Activated CD4-positive, alpha-beta T cell treated with anti-CD3 and anti-CD28 coated beads, Interleukin-2, amount 50 U/mL, for 48 hours (primary cell): ENCODE measurements at places on chromosomes 13 and 19.
A peak's percentile ranks its signal among the peaks of the same experiment; 100 is the strongest.

DNA sequence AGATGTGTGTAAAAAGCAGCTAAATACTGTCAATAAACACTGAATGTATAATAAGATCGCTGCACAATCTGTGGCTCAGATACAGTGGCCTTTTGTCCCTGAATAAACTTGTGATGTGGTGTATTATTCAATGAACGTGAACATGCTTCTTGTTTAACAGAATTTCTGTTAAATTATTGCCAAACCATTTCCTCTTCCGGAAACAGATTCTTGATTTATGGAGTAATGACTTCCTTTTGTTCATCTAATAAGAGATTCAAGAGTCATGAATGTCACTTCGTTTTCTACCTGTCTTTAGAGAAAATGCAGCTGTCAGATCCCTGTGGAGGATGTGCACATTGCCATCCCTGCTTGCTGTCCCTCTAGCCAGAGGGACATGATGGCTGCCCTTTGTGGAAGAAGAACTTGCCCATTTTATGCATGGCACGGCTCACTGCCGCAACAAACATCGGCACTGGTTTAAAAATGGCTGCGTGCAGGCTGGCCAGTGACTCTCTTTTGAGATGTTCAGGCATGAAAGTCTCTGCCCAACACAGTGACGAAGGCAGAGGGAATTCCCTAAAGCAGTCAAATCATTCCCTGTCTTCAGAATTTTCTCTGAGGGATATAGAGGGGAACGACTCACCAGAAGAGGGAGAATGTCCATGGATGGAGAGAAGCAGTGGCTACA, 3.1 kb upstream of the TNFSF13B start:
- DNase-seq = no peak

- no peak for DNase-seq
These were observed 11.4 kb upstream of the USP12 start for GRCh38 chr13:27182844-27183497.

- DNase-seq = no peak
These were observed 358.1 kb downstream of the MYO16 start for GRCh38 chr13:108987517-108987916.

GRCh38 chr13:81738364-81738763, 1397.4 kb upstream of the SPRY2 start:
- DNase-seq = no peak

DNA sequence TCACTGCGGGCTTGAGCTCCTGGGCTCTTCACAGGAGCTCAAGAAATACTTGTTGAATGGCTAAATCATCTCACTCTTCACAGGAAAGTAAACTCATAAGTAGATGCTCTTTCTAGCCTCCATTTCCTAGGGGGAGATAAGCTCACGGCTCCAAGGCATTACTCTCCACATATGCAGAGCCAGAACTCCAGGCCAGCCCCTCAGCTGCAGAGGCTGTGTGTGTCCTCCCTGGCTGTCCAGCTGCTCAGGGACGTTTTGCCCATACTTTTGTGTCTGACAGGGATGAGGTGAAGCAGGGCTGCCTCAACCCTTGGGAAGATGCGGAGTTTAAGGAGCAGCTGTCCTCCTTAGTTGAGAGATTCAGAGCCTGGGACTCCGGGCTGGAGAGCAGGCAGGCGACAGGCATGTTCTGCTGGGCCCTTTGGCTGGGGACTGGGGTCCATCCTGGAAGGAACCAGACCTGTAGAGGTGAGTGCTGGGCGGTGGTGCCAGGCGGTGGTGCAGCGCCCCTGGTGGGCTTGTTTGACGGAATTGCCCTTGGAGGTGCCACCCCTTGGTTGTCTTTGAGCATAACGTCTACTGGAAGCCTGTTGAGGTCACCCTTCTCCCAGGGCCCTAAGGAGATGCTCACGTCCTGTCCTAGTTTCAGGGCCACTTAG, 20.5 kb upstream of the SLC15A1 start:
- no peak for DNase-seq

- DNase-seq = no peak
These were observed 87.9 kb downstream of the URI1 start for GRCh38 chr19:30029721-30030510.

- DNase-seq = no peak
These were observed 87.9 kb upstream of the WASF3 start for GRCh38 chr13:26469602-26470001.

DNA sequence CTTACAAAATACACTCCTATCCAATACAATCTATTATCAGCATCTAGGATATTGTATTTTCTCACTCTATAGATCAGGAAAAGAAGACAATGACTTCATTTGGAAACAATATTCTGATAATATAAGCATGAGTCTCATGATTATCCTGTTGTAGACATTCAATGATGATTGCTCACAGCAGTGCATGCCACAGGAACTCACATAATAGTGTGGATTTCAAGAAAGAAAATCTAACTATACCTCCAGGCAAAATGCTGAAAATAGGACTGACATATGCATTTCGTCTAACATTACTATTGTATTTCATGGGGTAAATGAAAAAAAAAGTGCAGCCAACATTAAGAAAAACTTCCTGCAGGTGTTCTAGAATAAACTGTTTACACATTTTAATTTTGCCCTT, 122.6 kb downstream of the POSTN start:
- no peak for DNase-seq

DNA sequence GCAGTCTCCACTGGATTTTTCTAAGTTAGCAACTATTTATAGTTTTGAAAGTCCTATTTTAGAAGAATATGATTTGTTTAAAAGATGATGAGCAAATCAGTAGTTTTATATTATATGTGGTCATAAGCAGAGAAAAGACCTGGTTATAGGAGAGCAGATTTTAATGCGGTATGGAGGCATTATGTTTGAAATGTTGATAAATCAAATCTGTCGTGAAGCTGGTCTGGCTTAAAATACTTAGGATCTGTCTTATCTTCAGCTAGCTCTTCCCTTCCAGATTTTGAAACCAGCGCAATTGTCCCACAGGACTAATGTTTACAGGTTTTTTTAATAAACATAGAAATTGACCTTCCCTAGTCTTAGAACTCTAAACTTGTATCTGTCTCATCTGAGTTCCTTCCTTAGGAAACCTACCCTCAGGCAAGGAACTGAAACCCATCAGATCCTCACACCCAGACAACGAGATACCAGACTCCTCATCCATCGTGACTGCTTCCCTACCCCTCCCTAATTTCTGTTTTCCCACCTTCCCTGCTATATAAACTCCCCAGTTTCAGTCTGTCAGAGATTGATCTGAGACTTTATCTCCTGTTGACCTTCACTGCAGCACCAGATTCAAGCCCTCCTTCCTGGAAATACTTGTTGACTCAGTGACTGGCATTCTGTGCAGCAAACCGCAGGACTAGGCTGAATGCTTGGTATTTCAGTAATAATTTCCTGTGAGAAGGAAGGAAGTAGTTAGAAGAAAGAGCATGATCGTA, 37.8 kb upstream of the CXCL17 start:
- peak; percentile 6 for DNase-seq

DNA sequence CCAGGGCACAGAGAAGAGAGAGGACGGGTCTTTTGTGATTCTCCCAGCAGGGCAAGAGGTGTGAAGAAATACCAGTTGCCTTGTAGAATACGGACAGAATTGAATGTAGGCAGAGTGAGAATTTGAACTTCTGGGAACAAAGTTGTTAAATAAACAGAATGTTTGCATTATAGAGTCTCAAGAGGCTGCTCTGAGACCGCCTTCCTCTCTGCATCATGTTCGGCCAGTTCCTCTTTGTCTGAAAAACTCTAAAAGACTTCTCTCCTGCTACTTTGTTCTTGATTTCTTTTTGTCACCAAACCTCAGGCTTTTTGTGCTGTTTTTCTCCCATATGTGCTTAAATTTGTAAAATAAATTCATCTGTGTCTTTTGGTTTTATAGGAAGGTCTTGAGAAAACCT, 256.4 kb downstream of the DLEU7 start:
- DNase-seq = no peak

- DNase-seq = no peak
These were observed 313.3 kb downstream of the HS6ST3 start for GRCh38 chr13:96403241-96403640.

DNA sequence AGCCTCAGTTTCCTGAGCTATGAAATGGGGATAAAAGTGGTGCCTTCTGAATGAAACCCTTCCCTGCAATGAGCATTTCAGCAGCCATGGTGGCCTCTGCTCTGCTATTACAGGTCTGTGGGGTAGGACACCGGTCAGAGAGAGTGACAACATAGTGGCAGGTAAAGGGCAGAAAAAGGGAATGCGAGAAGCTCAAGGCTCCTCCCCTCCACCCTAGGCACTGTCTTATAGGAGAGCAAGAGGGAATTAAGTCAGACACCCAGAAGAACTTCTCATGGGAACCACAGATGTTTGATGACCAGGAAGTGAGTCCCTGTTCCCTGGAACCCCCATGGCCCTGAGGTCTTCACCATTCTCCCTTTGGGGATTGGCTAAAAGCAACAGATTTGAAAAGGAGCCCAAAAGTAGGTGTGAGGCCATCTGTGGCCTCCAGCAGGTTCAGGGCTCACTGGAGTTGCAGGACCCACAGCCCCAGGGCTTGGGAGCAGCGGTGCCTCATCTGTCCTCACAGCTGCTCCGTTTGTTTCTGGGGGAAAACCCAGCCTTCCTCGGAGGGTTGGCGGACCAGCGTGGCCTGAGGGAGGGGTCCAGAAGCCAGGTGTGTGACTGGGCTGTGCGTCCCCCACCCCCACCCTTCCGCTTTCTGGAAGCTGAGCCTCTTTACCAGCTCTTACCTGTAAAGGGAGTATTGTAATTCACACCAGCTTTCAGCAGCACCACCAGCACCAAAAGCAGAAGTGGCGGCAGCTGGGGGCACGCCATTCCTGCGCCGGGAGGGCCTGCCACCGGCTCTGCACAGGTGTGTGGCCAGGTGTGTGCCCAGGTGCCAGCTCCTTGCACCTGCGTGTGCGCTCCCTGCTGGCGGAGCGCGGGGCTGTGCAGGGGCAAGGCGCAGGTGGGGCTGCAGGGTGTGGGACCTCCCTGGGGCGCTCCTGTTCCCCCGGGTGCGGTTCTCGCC, 19.4 kb downstream of the IQCN start:
- no peak for DNase-seq

GRCh38 chr13:78586706-78587105, 16.6 kb downstream of the POU4F1 start:
- DNase-seq = no peak

DNA sequence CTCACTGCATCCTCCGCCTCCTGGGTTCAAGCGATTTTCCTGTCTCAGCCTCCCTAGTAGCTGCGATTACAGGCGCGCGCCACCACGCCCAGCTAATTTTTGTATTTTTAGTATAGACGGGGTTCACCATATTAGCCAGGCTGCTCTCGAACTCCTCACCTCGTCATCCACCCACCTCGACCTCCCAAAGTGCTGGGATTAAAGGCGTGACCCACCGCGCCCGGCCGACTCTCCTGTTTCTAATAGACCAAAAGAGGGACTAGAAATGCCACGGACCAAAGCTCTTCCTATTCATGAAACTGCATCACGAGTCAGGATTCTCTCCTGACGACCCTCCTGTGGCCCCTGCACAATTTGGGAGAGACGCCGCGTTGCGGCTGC, 563 bp downstream of the ZNF43 start:
- DNase-seq = peak; percentile 38

DNA sequence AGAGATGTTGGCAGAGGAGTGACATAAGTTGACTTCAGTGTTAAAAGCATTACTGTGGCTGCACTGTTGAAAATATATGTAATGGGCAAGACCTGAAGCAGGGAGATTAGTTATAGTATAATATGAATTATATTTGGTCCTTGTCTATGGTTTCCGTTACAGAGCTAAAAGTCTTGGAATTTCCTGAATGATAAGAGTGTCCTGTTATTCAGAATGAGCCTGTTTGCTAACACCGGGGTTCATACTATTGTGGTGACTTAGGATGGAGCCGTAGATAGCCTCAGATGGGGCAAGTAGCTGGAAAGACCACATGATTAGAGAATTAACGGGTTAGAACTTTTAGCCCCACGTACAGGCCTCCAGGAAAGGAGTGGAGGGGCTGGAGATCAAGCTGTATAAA, 5.7 kb downstream of the USPL1 start:
- no peak for DNase-seq

DNA sequence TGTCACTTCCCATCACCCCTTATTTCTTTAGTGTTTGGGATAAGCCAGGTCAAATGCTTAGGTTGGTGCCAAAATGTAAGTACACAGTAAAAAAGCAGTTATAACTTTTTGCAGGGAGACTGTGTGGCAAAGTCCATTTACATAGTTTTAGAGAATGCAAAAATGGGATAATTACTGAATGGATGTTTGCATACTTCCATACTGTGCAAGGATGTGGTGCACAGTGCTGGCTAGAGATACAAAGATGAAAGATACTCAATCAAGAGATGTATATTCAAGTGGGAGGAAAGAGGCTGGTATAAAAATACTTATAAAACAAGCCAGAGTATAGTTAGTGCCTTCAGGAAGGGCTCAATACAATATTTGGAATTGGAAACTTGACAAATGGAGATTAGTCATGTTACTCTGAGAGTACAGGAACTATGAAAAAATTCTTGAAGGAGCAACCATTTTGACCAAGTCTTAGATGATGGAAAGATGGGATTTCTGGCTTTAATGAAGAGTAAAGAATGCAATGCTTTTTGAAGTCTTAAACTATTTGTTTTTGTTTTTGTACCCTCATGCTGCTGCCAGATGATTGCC, 8.0 kb downstream of the PDS5B start:
- no peak for DNase-seq

GRCh38 chr19:19324059-19324770, 3.6 kb downstream of the MAU2 start:
- no peak for DNase-seq

GRCh38 chr13:92500192-92500591, 726.4 kb upstream of the GPC6 start:
- no peak for DNase-seq

GRCh38 chr13:41495044-41495443, 37.7 kb downstream of the RGCC start:
- no peak for DNase-seq

- no peak for DNase-seq
These were observed 1.5 kb downstream of the ZNF814 start for GRCh38 chr19:57887195-57887941.

GRCh38 chr19:2540646-2541454, 64.9 kb downstream of the GADD45B start:
- no peak for DNase-seq

GRCh38 chr13:41702540-41702939, 245.2 kb downstream of the RGCC start:
- no peak for DNase-seq

GRCh38 chr13:53351021-53351420, 322.4 kb downstream of the OLFM4 start:
- no peak for DNase-seq

DNA sequence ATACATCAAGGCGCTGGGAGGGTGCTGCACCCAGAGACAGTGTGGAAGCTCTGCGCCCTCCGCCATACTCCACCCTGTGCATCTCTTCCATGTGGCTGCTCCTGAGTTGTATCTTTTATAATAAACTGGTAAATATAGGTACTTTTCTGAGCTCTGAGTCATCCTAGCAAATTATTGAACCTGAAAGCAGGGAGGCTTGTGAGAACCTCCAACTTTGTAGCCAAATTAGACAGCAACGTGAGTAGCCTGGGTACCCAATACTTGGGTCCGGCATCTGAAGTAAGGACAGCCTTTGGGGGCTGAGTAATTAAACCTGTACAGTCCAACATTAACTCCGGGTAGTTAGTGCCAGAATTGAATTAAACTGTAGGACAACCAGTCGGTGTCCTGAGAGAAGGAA, 57.4 kb downstream of the RUBCNL start:
- no peak for DNase-seq

- no peak for DNase-seq
These were observed 66.6 kb downstream of the SPRYD7 start for GRCh38 chr13:49869519-49869918.
